ENCODE measurements at places on chromosomes 5 and 9. TPM values are rescaled to one million over a fixed set of nuclear protein-coding genes. Genes with fewer than 3 reads are reported as not detected.

DNA sequence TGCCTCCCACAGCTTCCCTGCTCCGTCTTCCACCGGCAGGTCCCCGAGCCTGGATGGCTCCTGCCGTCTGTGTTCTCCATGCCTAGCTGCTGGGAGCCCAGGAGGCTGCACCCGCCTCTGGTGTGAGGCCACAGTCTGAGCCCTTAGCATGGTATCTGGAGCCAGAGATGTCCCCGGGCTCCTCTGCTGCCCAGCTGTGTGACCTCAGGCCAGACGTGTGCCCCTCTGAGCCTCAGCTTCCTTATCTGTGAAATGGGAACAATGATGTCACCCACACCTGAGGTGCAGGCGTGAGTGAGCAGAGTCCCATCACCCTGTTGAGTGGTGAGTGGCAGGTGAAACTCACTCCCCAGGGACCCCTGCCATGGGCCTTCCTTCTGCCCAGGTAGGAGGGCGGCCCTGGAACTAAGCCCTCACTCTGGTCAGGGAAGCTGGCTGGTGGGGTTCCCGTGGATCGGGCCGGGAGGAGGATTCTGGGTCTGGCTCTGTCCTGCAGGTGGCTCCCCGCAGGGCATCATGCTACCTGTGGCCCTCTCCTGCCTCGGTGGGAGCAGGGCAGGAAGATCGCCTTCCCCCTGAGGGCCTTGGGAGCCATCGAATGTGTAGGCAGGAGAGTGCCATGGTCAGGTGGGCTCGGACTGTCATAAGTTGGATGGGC lies 239.0 kb downstream of the PBX3 start:
- no peak for DNase-seq

DNA sequence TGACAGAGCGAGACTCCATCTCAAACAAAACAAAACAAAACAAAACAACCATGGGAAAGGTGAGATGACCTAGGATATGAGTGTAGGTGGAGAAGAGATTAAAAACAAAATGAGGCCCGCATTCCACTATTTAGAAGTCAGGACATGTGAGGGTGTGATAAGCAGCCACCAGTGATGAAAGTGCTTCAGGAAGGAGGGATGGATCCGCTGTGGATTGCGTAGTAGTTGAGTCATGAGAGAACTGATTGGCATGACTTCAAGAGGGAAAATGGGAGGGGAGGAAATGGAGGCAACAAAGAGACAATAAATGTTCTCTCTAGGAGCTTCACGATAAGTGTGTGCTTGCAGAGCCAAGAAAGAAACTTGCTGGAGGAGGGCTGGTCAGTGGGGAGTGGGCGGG lies 367.6 kb downstream of the ARL15 start:
- no peak for DNase-seq

GRCh38 chr9:124769549-124770358 lies 1.4 kb downstream of the NR6A1 start:
- DNase-seq = no peak

GRCh38 chr9:37301042-37301853 lies 121.2 kb upstream of the GRHPR start:
- DNase-seq = no peak

DNA sequence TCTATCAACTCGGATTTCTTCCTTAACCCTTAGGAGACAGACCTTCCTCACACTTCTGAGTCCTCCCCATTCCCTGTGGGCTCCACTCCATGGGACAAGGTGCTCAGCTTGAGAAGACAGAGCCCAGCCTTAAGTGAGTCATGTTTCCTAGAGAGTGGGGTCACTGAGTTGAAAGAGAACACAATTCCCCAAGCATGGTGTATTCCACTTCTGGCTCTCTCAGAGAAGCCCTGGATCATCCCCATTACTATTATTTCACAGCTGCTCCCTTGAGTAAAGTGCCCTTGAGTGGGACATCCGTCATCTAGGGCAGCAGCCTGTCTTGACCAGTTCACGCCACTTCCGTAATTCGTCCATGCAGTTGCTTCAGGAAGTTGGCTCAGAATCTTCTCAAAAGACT lies 604.8 kb downstream of the BNC2 start:
- DNase-seq = no peak

- no peak for DNase-seq
These were observed 80.0 kb upstream of the COL5A1 start for GRCh38 chr9:134561427-134562145.

FST gene
- 1.2 TPM for polyA plus RNA-seq
